ENCODE measurements at places on chromosomes 16 and 17.
A peak's percentile ranks its signal among the peaks of the same experiment; 100 is the strongest.

DNA sequence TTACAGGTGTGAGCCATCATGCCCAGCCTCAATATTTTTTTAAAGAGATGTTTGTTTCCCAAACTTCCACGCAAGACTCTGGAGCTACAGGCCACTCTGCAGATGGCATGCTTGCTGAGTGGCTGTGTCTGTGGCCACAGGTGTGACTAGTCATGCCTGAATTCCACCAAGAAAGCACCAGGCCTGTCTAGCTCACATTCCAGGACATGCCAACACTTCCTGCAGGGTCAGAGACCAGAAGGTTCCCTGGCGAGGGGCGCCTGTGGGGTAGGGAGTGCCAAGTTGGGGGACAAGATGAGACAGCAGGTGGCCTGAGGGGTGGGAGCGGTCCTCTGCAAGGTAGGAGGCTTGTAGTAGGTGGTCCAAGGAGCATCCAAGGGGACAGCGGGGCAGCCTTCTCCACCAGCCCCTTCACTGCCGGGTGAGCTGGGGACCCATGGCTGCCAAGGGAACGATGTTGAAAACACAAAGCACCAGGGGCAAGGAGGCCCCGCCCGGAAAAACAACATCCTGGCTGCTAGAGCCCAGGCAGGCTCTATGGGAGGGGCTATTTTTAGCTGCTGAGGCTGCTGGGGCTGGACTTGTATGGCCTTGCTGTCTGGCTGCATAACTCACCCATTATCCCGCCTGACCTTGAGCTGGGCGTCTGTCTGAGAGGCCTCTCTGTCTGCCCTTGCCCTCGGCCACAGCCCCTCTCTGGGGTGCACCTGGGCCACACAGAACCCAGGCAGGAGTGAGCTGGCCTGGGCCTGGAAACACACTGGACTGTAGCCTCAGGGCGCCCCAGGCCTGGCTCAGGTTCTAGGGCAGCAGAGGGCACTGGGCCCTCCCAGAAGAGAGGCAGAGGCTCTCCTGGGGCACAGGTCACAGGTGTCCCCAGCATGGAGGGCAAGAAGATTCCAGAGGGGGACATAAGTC is 5.7 kb downstream of the TRIM47 start:
- peak; percentile 62 for DNase-seq

DNA sequence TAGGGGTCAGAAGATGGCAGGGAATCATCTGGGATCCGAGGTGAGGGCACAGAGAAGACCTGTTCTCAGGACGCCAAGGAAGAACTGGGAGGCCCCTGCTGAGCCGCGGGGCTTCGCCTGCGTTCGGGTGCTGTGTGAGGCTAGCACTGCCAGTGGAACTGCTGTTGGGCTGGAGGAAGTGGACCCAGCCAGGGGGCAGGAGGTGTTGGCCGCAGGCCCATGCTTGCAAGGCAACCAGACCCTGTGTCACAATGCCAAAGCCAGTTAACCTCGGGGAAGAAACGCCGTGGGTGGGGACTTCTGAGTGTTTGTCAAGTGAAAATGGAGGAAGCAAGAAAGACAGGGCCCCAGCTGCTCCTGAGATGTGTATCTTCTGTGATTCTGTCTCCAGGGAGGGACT is 185.5 kb downstream of the LGALS9B start:
- no peak for DNase-seq

GRCh38 chr16:51657848-51658247 is 506.8 kb upstream of the SALL1 start:
- DNase-seq, result no peak

- DNase-seq, result no peak
Observed at GRCh38 chr16:55605754-55606336, 39.4 kb downstream of the CAPNS2 start.

DNA sequence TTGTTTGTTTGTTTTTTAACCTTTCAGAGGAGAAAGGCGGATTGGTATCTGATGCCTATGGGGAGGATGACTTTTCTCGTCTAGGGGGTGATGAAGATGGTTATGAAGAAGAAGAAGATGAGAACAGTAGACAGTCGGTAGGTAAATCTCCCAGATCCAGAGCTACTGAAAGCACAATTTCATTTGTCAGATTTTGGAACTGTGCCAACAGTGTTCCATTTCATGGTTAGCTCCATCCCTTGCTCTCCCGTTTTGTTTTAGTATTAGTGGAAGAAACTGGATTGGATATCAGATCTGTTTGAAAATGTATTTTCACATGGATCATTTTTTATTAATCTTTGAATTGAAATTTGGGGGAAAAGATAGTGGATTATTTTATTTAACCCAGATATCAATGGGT is 1.4 kb downstream of the SAP30BP start:
- DNase-seq, result no peak

- no peak for DNase-seq
Observed at GRCh38 chr16:83928341-83929055, 24.5 kb upstream of the OSGIN1 start.

DNA sequence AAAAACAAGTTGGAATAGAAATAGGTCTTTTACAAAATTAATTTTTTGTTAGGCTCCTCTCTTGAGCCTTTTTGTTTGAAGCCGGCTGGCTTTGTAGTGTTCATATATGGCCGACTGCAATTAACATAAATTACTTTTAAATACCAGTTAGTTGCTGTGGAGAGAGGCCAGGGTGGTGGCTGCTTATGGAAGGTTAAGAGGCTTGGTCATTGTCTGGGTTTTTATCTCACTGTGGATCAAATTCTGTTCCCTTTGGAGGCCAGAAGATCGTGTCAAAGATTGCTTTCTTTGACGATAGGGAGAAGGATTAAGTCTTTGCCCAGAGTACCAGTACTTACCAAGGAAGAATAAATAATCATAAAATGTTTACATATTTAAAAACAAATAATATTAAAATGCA is 39.9 kb downstream of the MSI2 start:
- no peak for DNase-seq

- DNase-seq, result no peak
Observed at GRCh38 chr17:74822939-74823367, 36.7 kb downstream of the GRIN2C start.

- DNase-seq, result no peak
Observed at GRCh38 chr16:57604177-57604576, 24.3 kb upstream of the ADGRG1 start.

- DNase-seq, result no peak
Observed at GRCh38 chr16:67326472-67327309, at the start of the genes KCTD19 and LRRC36. KCTD19 (minus strand) TSS chr16:67326741; CDS start chr16:67326707, 34 bp downstream. LRRC36 (plus strand) TSS chr16:67326815; CDS start chr16:67326863, 48 bp downstream.

DNA sequence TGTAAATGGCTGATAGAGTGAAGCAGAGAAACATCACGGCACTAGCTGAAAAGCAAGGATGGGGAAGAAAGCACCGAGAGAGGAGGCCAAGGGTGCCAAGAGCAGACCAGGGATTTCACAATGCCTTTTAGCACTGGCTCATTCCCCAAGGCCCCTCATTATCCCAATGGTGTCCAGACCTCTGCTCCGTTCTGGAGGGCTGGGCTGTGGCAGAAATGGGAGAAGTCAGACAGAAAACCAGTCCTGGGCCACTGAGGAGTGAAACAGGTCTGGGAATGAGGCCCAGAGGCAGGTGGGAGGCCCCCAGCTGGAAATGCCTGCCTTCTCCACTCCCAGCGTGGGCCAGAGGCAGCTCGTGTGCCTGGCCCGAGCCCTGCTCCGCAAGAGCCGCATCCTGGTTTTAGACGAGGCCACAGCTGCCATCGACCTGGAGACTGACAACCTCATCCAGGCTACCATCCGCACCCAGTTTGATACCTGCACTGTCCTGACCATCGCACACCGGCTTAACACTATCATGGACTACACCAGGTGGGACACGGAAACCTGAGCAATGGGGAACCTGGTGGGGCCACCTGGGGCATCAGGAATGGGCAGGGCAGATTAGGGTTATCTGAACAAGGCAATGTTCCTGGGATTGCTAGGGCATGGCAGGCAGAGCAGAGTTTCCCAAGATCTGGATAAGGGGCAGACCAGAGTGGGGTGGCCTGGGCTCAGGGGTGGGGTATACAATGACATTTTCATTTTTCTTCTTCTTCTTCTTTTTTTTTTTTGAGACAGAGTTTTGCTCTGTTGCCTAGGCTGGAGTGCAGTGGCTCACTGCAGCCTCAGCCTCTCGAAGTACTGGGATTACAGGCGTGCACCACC is 20.3 kb downstream of the ANKRD40 start:
- no peak for DNase-seq

- DNase-seq, result no peak
Observed at GRCh38 chr16:998211-998610, 16.6 kb downstream of the SOX8 start.

- DNase-seq, result no peak
Observed at GRCh38 chr16:61366006-61366405, 670.2 kb downstream of the CDH8 start.

DNA sequence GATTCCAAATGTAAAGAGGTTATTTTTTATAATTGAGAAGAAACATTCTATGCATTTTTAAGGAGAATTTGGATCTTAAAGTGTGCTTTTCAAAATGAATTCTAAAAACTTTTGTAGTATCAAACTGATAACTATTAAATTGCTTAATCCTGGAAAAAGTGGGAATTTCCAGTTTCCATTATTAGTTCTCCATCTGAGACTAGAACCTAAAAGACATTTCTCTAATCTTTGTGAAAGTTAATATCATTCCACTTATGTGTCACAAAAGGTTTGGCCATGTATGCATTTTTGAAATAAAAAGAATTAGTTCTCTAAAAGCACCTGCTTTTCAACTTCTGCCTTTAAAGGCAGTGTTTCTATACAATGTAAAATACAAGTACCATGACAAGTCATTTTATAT is 155.0 kb downstream of the BCAS3 start:
- DNase-seq, result no peak

DNA sequence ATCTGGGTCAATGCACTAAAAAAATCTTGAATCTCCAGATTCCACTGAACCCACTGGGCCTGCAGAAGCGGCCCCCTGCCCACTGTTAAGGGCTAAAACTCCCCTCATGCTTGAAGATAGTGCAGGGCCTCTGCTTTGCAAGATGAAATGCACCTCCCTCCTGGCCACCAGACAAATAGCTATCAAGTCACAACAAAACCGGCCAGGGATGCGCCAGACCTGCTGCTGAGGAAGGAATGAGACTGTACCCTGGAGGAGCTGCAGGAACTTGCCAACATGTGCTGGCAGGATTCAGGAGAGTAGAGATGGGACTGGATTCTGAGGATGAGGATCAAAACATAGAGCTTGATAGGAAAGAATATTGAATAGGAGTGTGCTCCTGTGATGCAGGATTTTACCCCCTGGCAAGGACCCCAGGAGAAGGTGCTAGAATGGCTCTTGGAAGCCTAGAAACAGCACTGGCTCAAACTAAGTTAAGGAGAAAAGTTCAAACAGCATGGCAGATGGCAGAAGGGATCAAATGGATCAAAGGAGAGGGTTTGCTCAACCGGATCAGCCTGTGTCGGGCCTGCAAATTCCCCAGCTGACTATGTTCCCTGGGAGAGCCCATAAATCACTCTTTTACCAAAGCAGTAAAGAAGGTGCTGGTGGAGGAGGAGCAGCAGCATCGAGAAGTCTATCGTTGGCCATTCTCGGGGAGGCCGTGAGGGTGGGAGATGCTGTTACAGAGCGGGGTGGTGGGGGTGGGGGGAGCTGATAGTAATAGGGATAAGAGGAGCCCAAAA is 27.2 kb upstream of the XYLT2 start:
- DNase-seq, result no peak

DNA sequence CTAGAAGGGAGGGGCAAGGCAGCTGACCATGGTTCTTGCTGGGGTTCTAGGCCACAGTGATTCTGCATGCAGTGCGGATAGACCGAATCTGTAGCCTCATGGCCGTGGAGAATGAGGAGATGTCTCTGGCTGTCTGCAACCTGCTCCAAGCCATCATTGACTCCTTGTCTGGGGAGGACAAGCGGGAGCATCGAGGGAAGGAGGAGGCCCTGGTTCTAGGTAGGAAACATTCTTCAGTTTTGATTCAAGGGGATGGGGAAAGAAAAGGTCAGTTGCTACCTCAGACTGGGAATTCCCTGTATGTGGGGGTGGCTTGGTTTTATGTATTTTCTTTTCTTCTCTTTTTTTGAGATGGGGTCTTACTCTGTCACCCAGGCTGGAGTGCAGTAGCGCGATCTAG is 7.6 kb downstream of the UNC45B start:
- DNase-seq, result no peak

- DNase-seq, result no peak
Observed at GRCh38 chr17:67365738-67366192, 612 bp downstream of the PSMD12 start.

DNA sequence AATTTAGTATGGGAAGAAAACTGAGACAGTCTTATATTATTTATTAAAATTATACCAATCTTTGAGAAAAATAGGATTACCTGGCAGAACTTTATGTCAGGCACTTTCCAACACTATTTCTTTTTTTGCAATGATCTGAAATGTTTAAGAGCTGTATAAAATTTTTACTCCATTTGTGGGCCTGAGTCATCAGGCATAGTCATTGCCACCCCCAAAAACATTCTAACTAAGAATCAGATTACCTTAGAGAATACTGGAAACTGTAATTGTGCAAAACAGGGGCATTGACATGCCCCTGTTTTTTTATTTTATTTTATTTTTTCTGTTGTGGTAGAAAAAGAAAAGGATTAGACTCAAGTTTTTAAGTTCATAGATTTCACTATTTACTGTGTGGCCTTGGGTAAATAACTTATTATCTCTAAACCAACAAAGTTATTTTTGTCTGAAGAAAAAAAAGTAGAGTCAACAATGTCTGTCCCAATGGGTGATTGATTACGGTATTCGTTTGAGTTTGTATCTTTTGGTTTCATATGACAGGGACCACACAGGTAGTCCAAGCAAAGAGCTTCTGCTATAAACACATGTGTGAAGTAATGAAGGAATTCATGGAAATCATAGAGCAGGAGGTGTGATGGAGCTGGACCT is 24.6 kb downstream of the VAT1L start:
- no peak for DNase-seq

- no peak for DNase-seq
Observed at GRCh38 chr16:87424266-87424665, 32.1 kb downstream of the MAP1LC3B start.

DNA sequence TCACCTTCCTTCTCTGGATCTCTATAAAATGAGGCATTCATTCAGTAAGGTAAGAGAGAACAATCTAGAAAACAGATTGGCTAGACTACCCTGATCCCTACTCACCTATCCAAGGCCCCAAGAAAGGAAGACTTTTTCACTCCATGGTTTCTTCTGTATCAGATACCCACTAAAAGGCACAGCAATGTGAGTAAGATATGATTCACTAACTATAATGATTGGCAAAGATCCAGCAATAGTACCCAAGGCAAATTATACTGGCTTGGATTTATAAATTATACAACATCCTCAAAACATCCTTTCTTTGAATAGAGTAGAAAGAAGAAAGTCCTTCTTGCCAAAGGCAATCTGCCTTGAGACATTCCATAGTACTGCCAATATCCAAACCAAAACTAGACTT is 1432.0 kb upstream of the GOT2 start:
- DNase-seq, result no peak

DNA sequence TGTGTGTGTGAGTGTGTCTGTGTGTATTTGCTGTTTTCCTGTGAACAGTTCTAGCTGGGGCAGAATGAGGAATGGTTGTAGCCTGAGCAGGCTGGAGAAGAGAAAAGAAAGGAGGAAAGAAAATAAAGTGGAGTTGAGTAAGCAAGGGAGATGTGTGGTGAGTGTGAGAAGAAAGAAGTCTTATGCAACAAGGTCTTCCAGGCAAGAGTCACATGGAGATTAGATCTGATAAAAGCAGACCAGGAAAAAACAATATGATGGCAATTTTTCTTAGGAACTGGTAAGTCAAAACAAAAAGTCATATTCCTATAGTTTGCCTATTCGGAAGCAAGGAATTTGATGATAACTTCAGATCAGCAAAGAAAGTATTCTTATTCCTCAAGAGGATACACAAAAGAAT is 125.0 kb downstream of the HS3ST3A1 start:
- DNase-seq, result no peak

GRCh38 chr17:77127735-77128361 is 12.9 kb upstream of the SEC14L1 start:
- DNase-seq, result no peak

All from amniotic stem cell (primary cell).